ENCODE measurements at places on chromosomes 13 and 19. TPM values are rescaled to one million over a fixed set of nuclear protein-coding genes. Genes with fewer than 3 reads are reported as not detected.

C19orf85 gene
- not detected for total RNA-seq

DAND5 gene
- not detected for total RNA-seq

ZNF223 gene
- total RNA-seq = 3.3 TPM

ARGLU1 gene
- total RNA-seq = 173 TPM

DCT gene
- total RNA-seq = 0.26 TPM

DNA sequence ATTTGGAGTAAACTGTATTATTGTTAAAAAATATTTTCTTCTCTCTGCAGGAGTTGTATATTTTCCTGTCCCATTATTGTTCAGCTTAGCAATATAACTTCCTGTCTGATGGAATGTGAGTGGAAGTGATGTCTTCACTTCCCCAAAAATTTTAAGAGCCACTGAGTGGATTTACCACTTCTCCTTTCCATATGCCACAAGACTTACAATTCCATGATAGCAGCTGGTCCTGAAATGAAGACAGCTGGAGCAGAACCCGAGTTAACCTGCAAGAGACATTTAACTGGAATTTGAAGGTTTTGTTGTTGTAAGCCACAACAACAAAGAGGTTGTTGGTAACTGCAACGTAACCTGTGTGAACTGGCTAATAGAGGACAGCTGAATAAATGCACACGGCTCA, 23.4 kb upstream of the TBC1D4 start:
- H3K4me1 ChIP-seq = peaks cover 1% of the 10 kb centered on the region
- H3K27ac ChIP-seq = no peak overlapping the region
- H3K4me3 ChIP-seq = no peak overlapping the region

GRCh38 chr13:75481176-75482069, 546 bp downstream of the TBC1D4 start:
- H3K4me3 ChIP-seq = peak overlapping the region; percentile 80
- H3K36me3 ChIP-seq = no peaks in the 10 kb centered on the region
- no peak overlapping the region for H3K27ac ChIP-seq

DNA sequence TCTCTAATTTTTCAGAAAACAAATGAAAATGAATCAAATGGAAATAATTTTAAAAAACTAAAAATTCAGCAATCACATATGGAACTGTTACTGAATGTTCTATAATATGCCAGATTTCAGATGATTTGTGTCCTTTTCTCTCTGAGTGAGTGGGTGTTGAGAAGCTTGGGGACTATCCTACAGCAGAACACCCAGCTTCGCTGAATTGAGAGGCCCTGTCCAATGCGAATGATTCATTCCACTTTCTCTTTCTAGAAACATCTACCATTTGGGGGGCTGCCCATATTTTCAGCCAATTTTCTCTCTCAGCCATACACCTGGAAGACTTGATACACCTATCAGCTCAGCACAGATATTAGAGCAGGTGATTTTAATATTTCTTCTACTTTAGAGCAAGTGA, 1666.7 kb downstream of the EFNB2 start:
- peak overlapping the region; percentile 16 for H3K27ac ChIP-seq
- no peak for DNase-seq
- peaks cover 7% of the 10 kb centered on the region for H3K36me3 ChIP-seq
- H3K27me3 ChIP-seq = no peaks in the 10 kb centered on the region
- H3K4me1 ChIP-seq = peaks cover 11% of the 10 kb centered on the region

DNA sequence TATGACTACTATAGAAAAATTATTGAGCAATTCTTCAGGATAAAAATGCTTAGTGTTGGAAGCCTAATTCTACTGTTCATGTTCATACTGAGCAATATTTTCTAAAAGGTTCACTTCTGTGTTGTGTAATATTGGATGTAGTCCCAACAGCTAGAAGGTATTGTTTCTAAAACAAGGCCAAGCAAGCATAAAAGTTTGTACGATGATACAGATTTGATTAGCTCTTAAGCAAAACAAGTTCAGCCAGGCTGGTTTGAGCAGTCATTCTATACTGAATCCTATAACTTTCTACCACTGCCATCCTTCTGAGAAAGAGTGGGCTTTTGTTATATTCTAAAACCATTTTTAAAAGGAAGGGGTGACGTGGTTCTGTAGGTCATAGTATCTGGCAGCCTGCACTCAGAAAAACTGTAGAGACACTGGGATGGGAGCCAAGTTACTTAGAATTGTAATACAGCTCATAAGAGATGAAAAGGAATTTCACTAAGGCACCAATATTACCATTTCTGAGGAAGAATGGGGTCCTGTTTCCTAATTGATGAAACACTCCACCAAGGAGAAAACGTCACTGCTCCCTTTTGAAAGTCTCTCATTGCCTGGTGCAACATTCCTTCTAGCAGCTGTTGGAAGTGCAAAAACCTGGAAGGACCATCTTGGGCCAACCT, 275.0 kb upstream of the DACH1 start:
- H3K4me3 ChIP-seq = no peak overlapping the region
- no peak overlapping the region for H3K27ac ChIP-seq
- H3K4me1 ChIP-seq = no peaks in the 10 kb centered on the region

DNA sequence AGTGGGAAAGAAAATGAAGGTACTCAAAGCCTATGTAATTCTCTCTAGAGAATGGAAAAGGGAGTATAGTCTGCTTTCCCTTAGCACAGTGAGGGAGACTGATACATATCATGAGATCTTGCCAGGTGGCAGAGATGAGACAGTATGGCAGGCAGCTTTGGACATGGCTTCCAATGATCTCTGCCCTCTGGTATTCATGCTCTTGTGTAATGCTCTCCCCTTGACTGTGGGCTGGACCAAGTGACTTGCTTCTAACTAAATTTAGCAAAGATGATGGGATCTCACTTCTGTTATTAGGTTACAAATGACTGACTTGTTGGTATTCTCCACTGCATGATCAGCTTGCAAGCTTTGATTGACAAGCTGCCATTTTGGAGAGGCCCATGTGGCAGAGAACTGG, 10.2 kb downstream of the ZNF132 start:
- H3K4me1 ChIP-seq = no peaks in the 10 kb centered on the region
- no peak overlapping the region for H3K27ac ChIP-seq
- H3K27me3 ChIP-seq = no peaks in the 10 kb centered on the region
- H3K4me3 ChIP-seq = no peak overlapping the region

- no peaks in the 10 kb centered on the region for H3K4me1 ChIP-seq
- DNase-seq = no peak
- no peak overlapping the region for H3K4me3 ChIP-seq
- no peaks in the 10 kb centered on the region for H3K36me3 ChIP-seq
Measured at GRCh38 chr13:37211487-37211886, 106.0 kb upstream of the CSNK1A1L start.

DNA sequence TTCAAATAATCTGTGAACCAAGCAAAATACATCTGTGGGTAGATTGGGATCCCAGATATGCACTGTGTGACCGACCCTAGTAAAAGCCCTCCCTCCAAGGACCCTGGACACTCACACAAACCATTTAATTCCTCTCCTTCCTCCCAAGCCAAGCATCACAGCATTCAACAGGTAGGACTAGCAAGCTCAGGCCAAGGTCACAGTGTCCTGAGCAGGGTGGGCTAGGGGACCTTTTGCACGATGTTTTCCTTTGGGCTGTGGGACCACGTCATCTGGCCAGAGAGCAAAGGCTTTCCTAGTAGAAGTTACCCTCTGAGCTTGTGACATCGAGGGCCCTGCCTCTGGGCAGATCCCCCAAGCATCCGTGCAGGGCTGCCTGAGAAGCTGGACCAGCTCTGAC, 297.6 kb upstream of the ZNF507 start:
- H3K36me3 ChIP-seq = no peaks in the 10 kb centered on the region
- H3K27me3 ChIP-seq = peaks cover 5% of the 10 kb centered on the region
- no peak overlapping the region for H3K27ac ChIP-seq
- no peak for DNase-seq
- no peaks in the 10 kb centered on the region for H3K4me1 ChIP-seq

- no peaks in the 10 kb centered on the region for H3K27me3 ChIP-seq
- H3K36me3 ChIP-seq = no peaks in the 10 kb centered on the region
- no peaks in the 10 kb centered on the region for H3K4me1 ChIP-seq
- H3K27ac ChIP-seq = no peak overlapping the region
Measured at GRCh38 chr13:46360604-46361003, 26.4 kb downstream of the RUBCNL start.

DNA sequence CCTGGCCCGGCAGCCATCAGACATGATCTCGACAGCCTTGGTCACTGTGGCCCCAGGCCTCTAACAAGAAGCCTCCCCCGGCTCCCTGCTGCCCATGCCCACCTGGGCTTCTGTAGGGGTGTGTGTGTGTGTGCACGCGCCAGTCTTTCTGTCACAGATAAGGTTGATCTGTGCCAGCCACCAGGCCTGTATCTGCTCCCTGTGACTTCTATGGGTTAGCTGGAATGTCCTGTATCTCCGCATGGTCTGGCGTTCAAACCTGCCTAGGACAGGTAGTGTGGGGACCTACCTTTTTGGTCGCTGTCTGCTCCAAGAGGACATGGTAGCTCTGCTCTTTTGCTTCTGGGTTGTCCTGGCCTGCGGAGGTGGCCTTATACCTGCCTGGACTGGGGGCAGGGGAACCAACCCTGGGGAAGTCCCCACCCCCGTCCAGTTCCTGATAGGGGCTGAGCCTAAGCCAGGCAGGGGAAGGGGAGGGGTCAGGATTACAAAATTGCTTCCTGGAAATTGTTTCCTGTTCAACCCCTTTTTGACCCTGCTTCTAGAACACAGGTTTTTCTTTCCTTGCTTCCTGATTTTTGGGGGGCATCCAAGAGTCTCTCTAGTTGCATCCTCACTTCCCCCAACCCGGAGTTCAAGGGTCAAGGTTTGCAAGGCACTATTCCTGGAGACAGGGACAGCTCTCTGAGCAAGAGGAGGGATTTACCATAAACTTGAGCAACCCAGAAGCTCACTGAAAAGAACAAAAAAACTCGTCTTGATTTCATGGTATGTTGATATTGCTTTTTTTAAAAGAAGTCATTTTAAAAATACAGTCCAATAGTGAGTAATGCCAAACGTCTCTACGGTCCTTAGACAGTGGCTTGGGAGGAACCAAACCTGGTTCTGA, at the start of gene LRG1:
TSS of gene LRG1 (minus strand) at position 344 of the 889 bp plus-strand sequence. CDS start at position 321, 23 bp downstream.
- no peak for DNase-seq
- peaks cover 3% of the 10 kb centered on the region for H3K36me3 ChIP-seq
- peaks cover 15% of the 10 kb centered on the region for H3K27me3 ChIP-seq
